Fibroblast of villous mesenchyme (primary cell): ENCODE measurements at places on chromosomes 16 and 17.

GRCh38 chr17:49734515-49735490, 27.0 kb upstream of the SLC35B1 start:
- no peak for DNase-seq

- peak; percentile 42 for DNase-seq
Measured at GRCh38 chr16:24652209-24652712, 77.2 kb upstream of the TNRC6A start.

- no peak for DNase-seq
Measured at GRCh38 chr16:19346335-19346922, 60.9 kb downstream of the CLEC19A start.

DNA sequence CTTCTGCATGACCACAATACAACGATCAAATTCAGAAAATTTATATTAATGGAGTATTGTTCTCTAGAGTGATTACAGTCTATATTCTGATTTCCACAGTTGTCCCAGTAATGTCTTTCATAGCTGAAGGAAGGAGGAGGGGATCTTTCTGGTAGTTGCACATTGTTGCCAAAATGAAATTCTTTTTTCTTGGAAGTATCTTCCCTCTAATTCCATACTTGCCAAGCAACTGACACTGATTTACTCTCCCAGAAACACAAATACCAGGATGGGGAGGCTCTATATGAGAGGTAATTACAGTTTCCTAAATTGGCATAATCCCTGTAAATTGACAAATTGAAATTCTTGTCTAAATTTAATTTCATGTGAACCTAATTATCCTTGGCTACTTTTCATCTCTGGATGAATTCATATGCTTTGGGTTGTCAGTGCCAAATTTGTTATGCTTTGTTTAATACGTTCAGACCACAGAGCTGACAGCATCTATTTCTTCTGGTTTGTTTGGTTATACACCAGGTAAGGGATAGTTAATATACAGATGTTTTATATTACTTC, 30.0 kb downstream of the NOL11 start:
- no peak for DNase-seq

- DNase-seq = no peak
Measured at GRCh38 chr17:35164716-35165115, 17.1 kb downstream of the UNC45B start.

DNA sequence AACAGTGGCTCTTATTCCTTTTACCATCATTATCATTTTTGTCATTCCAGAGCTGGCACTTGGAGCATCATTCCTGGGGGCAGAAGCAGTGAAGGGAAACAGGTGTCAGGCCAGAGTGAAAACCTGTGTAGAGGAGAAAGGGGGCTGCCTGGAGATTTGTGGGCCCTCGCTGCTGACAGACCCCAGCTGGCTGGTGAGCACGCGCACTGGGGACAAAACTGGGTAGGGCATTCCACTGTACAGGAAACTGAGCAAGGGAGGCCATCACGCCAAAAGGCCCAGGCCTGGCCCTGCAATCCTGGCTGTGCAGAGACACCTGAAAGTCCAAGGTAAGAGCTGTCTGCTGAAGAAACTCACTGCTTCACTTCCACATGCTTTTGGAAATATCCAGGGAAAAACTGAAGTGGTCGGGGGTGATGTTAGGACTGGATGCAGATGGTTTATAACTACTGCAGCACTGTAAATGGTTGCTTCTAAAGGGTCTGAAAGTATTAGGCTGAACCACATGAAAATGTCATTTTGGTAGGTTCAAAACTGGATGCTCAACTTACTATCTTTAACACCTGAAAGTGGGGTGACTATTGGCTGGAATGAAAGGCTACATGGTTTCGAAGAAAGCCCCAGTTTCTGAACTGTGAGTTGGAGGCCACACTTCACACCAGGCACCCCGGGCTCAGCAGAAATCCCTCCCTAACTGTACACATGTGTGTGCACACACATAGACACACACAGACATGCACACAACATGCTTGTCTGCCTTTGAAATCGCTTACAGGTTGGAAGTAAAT, 225.0 kb downstream of the C16orf78 start:
- no peak for DNase-seq

- no peak for DNase-seq
Measured at GRCh38 chr17:37116671-37117185, 168.0 kb downstream of the AATF start.

- DNase-seq = no peak
Measured at GRCh38 chr17:50331085-50331791, 14.7 kb upstream of the XYLT2 start.

- no peak for DNase-seq
Measured at GRCh38 chr16:75695708-75696107, 5.6 kb downstream of the DUXB start.

DNA sequence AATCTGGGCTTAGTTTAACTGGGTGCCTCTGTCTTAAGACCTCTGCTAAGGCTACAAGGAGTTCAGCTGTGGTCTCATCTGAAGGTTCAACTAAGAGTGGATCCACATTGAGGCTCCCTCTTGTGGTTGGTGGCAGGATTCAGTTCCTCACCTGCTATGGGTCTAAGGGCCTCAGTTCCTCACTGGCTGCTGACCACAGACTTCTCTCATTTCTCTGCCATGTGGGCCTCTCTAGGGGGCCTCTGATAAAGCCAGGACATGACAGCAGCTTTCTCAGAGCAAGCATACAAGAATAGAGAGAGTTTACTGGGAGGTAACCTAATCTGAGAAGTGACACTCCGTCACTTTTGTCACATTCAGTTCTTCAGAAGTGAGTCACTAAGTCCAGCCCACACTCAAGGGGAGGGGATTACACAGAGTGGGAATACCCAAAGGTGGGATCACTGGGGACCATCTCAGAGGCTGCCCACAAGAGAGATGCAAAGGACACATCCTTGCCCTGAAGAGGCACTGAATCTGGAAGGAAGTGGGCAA, 19.2 kb upstream of the ABAT start:
- peak; percentile 33 for DNase-seq
